CD4-positive, alpha-beta T cell treated with Interleukin-17A for 1 hour (primary cell): ENCODE measurements at places on chromosomes 1 and 21.

DNA sequence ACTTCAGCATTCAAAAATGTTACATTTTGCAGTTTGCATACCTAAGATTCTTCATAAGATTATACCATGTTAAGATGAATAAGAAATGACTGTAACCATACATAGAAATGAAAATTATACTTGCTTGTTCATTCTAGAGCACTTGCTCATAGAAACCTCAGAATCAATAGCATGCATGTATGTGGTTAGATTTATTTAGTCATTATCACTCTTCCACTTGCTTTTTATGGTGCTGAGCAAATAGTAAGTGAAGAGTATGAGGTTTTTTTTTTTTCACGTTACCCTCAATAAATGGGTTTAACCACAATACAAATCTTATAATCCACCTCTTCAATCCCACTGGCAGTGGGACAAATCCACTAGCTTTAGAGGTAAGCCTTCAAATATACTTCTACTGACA is 84.7 kb downstream of the LRRC53 start:
- no peak for DNase-seq

- DNase-seq = no peak
Measured at GRCh38 chr1:46747683-46748288, 28.9 kb upstream of the EFCAB14 start.

GRCh38 chr1:23673086-23673813 is 18.4 kb upstream of the RPL11 start:
- no peak for DNase-seq

- peak; percentile 90 for DNase-seq
Measured at GRCh38 chr1:39845569-39846566, 37.4 kb downstream of the TRIT1 start.

- DNase-seq = no peak
Measured at GRCh38 chr21:40162075-40162474, 294.8 kb downstream of the PCP4 start.

GRCh38 chr21:36297938-36298572 is 21.9 kb upstream of the MORC3 start:
- DNase-seq = peak; percentile 87

DNA sequence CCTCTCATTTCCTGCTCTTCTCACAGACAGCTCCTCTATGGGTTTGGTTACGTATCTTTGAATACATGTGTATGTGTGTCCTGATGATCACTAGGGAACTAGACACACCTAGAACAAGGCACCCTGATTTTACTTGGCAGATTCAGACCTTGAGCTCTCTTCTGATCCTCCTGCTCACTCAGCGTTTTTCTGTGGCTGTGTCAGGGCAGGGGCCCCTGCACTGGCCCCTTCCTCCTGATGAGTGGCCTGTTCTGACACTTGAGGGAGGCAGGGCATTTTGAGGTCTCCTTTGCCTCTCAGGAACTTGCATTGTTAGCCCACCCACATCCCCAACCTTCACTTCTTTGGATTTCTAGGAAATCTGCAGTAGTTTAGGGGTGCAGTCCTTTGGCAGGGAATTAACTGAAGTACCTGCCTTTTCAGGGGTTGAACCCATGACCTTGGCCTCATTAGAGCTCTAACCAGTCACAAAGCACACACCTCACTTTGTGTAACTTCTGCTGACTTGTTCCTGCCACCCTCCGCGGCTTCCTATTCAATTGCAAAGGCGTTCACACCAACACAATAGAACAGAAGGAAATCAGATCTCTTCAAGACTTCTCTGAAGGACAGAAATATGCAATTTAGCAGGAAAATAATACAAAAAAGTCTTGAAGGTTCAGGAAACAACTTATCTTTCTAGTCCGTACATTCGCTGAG is 8.8 kb downstream of the SMYD2 start:
- DNase-seq = no peak

DNA sequence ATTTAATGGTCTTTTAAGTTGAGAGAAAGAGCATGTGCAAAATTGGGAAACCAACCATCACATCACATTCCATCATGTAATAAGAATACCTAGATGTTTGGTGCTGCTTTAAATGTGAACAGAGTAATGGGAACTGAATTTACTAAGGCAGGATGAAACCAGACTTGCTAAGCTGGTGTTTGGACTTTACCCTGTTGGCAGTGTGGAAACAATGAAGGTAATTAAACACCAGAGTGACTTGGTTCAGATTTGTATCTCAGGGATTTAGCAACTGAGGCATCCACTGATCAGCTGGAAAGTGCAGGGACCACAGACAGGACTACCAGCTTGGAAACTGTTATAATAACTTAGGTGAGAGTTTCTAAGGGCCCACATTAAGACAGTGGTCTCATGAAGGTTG is 263.4 kb downstream of the OLFM3 start:
- no peak for DNase-seq

DNA sequence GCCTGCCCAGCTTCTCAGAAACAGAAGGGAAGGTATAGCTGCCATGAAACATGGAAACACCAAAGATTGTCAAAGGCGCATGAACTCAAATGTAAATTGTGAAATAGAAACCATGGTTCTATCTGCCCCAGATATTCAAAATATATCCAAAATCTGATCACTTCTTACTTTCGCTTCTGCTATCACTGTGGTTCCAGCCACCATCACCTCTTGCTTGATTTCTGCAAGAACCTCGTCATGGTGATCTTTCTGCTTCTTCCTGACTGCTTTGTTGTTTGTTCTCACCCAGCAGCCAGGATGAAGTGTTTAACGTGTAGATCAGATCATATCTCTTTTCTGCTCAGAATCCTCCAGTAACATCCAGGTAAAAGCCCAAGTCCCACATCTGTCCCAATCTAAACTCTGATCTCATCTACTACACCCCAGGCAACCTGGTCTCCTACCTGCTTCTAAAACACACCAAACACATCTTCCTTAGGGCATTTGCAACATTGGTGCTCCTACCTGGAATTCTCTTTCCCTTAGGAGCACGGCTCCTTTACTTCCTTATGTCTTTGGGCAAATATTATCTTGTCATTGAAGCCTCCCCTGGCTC is 10.5 kb upstream of the LMO4 start:
- DNase-seq = no peak

DNA sequence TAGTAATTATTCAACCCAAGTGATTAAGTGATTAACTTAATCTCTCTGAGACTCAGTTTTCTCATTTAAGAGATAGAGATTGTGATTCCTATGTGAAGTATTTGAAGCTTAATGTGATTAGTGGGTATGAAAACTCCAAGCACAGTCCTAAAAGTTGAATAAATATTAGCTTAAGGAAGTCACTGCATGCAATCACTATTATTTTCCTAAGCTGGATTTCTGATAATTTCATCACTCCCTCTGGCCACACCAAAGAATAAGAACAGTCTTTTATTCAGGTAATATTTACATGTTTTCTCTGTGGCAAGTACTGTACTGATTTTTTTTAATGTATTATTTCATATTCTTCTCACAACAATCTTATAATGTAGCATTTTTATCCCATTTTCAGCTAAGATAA is 31.1 kb downstream of the CD55 start:
- no peak for DNase-seq

DNA sequence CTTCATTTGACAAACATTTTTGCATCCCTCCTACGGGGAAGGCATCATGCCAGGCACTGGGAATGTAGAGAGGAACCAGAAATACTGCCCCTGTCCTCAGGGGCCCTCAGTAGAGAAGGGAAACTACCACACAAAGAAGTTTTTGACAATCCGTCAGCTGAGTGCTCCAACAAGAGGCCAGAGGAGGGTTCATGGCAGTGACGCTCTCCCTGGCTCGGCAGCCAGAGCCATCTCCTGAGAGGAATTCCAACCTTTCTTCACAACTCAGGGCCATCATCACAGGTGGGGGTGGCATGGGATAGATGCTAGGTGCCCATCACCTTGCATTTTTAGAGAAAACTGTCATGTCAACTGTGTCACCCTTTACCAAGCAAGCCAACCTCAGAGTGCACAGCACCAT is 154.1 kb downstream of the HIVEP3 start:
- DNase-seq = no peak

DNA sequence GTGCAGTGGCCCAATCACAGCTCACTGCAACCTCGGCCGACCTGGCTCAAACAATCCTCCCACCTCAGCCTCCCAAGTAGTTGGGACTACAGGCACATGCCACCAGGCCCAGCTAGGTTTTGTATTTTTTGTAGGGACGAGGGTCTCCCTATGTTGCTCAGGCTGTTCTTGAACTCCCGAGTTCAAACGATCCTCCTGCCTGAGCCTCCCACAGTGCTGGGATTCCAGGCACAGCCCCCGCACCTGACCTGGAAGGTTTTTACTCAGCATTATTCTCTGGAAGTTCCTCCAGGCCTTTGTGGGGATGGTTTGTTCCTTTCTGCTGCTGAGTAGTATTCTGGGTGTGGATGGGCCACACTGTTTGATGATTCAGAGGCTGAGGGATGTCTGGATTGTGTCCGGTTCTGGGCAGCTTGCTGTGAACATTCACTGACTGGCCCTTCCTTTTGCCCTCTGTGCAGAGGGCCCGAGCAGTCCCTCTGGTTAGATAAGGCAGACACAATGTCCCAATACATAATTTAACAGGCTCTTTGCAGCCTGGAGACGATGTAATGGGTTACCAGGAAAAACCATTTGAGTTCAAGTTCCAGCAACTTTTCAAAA is 6.0 kb upstream of the TRAPPC10 start:
- DNase-seq = no peak

GRCh38 chr1:91124290-91124985 is 102.6 kb upstream of the ZNF644 start:
- no peak for DNase-seq

DNA sequence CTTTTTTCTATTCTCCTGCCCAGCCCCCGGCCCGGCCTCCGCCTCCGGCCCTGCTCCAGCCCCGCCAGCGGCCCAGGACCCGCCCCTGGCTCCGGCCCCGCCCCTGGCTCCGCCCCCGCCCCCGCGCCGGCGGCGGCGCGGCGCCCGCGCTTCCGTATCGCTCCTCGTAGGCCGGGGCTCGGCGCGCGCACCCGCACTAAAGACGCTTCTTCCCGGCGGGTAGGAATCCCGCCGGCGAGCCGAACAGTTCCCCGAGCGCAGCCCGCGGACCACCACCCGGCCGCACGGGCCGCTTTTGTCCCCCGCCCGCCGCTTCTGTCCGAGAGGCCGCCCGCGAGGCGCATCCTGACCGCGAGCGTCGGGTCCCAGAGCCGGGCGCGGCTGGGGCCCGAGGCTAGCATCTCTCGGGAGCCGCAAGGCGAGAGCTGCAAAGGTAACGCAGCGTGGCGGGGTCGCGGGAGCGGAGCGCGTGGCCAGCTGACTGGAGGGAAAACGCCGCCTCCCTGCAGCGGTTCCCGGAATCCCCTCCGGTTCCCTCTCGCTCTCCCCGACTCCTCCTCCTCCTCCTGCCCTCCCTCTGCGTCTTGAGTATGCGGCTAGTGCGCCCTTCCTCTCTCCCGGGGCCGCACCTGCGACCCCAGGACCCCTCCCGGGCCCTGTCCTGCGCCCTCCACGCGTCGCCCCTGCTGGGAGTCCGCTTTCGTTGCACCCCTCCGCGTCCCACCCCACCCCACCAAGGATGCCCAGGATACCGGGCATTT is at the start of gene IFNAR2:
TSS of gene IFNAR2 (plus strand) at position 155 of the 761 bp plus-strand sequence. CDS start 11,985 bp downstream, outside the sequence.
- peak; percentile 74 for DNase-seq

GRCh38 chr1:156767879-156768604 is 707 bp downstream of the PRCC start:
- DNase-seq = peak; percentile 36

- no peak for DNase-seq
Measured at GRCh38 chr1:107536266-107536665, 395.4 kb downstream of the NTNG1 start.
